ENCODE measurements at places on chromosomes 3 and 15.

DNA sequence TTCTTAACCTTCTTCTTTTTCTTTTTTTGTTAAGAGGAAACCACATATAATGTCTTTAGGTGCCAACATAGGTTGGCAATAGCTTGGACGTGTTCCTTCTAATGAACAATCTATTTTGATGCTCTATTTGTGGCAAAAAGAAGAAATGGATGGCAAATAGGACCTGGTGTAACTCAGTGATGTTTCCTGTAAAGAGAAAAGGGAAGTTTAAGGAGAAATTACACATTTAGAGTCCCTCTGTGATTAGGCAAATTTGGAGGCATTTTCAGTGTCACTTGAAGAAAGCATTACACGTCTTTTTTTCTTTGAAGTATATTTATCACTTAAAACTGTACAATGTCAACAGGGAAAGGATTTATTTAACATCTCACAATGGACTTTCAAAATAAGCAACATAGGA lies 327.1 kb downstream of the ZIC1 start:
- no peak for DNase-seq

GRCh38 chr3:13242364-13242737 lies 169.1 kb upstream of the IQSEC1 start:
- no peak for DNase-seq

DNA sequence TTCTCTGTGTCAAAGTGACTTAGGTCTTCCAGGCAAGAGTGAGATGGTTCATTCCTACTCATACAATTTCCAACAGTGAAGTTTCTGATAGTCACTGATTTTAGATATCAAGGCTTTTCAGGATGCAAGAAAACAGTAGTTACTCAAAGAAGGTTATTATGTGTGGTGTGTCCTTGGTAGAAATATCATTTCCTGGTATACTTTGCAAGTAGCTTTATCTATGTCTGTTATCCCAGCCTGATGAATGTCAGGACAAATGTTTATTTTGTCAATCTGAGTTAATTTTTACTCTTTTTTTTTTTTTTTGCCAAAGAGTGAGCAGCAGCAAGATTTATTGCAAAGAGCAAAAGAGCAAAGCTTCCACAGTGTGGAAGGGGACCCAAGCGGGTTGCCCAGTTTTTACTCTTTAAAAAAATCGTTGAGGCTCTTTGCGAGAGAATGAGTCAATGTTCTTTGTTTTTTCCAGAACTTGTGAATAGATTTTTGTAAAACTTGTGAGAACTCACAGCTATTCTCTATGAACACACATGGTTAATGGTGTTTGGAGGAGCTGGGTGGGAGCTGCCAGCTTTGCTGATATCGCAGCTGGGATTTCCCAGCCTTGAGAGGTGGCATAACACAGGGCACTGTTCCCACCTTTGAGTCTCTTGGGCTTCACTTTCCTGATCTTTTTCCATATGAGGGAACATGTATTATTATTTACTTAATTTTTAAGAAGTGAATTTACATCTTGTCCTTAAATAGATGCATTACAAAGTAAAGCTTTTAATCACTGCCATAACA lies 51.9 kb downstream of the SV2B start:
- no peak for DNase-seq

DNA sequence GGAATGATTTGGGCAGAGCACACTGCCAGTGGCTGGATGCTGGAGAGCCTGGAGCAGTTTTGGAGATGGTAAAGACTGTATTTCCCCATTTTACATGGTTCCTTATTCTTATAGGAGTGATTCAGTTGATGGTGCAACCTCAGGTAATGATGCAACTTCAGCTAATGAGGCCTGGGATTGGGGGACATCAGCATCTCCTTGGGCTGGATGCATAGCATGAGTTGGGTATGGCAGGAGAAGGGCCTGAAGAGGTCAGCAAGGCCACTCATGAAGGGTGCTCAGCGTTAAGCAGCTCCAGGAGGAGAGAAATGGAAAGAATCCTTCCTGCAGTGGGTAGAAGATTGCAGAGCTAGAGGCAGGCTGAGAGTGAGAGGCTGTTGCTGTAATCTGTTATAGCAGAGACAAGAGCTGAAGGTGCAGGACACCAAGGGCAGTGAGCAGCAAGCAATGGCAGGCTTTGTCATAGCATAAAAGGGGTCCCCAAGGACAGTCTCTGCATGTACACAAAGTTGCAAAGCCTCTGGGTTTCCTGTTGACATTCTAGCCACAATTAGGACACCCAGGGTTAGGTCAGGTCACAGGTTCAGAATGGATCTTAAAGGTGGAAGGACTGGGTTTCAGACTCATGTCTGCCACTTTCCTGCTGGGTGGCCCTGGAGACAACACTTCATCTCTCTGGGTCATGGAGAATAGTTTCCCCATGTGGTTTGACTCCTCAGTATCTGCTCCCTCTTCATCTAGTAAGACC lies 29.5 kb upstream of the SNRK start:
- no peak for DNase-seq

DNA sequence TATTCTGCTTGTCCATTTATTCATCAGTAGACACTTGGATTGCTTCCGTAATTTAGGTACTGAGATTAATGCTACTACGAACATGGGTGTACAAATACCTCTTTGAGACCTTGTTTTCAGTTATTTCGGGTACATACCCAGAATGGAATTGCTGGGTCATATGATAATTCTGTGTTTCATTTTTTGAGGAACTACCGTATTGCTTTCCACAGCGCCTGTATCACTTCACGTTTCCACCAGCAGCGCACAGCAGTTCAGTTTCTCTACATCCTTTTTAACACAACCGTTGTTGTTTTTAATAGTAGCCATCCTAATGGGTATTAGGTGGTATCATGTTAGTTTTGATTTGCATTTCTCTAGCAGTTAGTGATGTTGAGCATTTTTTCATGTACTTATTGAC lies 9.5 kb downstream of the PAK2 start:
- DNase-seq, result no peak
